ENCODE measurements at places on chromosomes 1 and 21.

GRCh38 chr1:36095760-36096405 lies 7.2 kb downstream of the ADPRS start:
- no peak for DNase-seq

DNA sequence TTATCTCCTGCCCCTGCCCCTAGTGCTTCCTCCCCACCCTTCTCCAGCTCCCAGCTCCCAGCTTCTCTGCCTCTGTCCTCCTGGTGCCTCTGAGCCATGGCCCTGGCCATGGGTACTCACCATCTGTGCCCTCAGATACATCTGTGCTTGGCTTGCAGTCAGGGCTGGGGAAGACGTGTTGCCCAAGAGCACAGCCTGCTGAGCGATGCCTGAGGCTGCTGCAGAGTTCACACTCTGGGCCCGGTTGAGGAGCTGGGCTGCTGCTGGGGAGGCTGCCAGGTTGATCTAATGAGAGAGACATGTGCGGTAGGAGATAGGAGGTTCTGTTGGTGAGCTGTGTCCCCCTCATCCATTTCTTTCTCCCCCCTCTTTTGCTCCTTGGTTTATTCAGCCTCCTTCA lies 49.4 kb upstream of the A3GALT2 start:
- DNase-seq: no peak

GRCh38 chr1:3219005-3219790 lies 150.2 kb downstream of the PRDM16 start:
- DNase-seq: no peak

- DNase-seq: no peak
These were observed 14.6 kb upstream of the PKP1 start for GRCh38 chr1:201268604-201269151.

DNA sequence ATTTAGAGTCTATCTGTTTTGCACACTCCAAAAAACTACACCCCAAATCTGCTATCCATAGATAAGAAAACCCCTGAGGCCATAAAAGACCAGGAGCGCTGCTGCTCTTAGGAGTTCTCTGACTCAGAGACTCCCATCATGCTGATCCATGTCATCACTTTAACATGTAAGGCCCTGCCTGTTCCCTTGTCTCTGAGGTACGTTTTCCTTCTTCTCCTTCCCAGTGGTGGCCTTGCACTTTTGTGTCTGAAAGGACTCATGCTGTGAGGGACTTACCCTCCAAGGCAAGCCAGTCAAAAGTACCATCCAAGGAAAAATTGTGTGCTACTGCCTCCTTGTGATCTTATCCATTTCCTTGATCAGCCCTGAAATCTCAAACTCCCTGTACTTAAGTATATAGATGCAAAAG lies 427.4 kb upstream of the NCAM2 start:
- DNase-seq: no peak

GRCh38 chr1:155051777-155052398 lies 772 bp downstream of the ADAM15 start:
- DNase-seq: no peak

- no peak for DNase-seq
These were observed 153.1 kb downstream of the AK5 start for GRCh38 chr1:77434967-77435366.

GRCh38 chr21:45078877-45079281 lies 4.5 kb downstream of the ADARB1 start:
- DNase-seq: no peak

DNA sequence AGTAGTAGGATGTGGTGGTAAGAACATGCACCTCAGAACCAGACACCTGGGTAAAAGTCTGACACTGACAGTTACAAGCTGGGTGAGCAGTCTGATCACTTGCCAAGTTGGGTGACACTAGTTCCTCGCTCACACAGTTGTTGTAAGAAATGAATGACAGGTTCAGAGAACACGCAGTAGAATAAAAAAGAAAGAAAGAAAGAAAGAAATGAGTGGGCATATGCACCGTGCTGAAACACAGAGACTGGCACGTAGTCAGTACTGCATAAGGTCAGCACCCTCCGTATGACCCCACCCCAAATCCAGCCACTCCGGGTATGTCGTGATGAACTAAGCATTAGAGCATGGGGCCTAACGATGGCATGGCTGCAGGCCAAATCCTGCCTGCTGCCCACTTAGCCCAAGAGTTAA lies 90.6 kb downstream of the GLUL start:
- no peak for DNase-seq

GRCh38 chr1:211843018-211843417 lies 12.5 kb upstream of the LPGAT1 start:
- DNase-seq: no peak

GRCh38 chr1:109791495-109792043 lies 27.8 kb upstream of the EPS8L3 start:
- no peak for DNase-seq

DNA sequence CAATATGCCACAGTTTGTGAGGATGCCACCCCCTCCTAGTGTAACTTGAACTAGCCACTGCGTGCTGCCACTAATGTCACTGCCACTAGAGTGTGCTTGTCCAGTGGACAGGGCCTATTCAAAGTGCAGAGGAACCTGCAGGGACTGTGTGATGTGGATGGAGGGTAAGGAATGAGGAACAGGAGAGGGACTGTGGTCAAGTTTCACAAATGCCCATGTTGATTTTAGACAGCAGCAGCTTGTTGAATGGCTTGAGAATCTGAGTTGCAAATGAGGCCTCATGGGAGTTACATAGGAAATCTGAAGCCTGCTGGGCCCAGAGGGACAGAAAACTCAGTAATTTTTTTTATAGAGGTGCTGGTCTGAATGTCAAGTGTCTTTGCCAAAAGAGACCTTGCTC lies 112.3 kb downstream of the HHAT start:
- no peak for DNase-seq

- DNase-seq: no peak
These were observed 55.9 kb upstream of the WASF2 start for GRCh38 chr1:27545876-27546275.

DNA sequence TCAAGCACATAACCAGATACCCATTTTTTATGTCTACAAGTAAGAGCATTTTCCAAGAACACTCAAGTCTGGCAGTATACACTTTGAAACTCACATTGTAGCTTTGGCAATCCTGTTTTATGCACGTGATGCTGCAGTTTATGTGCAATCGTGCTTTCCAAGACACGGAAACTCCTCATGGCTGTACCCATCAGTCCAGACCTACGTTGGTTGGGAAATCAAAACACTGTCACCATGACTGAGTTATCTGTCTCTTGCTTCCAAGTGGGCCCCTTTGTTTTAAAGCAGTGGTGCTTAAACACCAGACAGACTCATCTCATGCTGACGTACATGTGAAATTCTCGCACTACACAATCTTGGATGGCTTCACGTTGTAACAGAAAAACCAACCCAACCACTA lies 192.8 kb downstream of the LTN1 start:
- no peak for DNase-seq

DNA sequence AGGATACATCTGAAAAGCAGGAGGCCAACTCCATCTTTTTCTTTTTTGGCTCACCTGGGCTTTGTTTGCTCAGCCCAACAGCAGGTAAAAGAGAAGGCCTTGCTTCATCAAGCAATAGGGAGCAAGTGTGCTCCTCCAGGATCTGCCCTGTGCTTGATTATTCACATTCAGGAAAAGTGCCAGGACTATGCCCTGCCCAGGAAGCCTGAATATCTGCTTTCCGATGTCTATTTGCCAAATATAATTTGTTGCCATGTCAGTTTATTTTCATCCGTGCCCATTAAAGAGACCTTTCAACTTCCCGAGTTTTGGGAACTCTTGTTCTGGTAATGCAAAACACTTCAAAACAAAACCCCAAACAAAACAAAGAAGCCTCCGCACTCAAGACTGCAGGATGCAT lies 185.3 kb downstream of the CDC7 start:
- DNase-seq: no peak

DNA sequence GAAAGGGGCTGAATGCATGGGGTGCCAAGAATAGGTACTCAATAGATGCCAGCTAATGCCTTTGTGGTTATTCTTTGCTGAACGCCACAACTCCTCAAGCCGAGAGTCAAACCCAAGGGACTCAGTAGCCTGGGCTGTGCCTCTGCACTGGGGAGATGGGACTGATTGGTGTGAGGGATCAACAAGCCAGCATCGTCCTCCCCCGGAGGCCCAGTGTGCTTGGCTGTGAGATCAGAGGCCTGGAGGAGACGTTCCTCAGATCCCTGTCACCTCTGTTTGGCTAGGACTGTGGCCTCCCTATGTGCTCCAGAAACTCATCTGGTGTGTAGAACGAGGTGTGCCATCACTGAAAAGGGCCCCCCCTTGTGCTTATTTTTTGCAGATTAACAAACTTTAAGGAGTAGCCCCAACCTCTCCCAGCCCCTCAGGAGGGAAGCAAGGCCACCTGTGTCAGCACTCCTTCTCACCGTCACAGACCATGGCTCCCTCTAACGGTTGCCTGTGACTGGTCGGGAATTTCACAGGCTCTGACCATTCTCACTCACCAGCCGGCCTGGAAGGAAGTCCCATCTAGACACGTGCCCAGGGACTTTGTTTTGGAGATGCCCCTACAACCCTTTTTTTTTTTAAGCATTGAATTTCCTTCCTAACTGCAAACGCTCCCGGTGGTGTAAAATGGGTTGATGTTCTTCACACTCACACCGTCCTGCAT lies 194.0 kb upstream of the VAMP3 start:
- no peak for DNase-seq

GRCh38 chr1:84749427-84749826 lies 59.2 kb upstream of the SSX2IP start:
- DNase-seq: no peak

DNA sequence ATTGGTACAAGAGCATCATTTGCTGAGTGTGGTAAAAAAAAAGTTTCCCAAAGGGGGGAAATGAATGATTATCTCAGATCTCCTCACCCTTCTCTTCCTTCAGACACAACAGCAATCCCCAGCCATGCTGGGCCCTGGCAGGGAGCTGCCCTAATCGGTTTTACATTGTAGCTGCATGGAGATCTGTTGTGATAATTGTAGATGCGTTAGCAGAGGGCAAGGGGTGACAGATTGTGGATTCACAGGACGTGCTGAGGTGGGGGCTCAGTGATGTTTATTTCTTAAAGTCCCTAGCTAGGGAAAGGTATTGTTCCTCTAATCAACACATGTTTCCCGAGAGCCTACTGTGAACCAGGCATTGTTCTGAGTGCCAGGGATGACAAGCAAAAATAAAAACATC lies 304.1 kb downstream of the PBX1 start:
- DNase-seq: no peak

DNA sequence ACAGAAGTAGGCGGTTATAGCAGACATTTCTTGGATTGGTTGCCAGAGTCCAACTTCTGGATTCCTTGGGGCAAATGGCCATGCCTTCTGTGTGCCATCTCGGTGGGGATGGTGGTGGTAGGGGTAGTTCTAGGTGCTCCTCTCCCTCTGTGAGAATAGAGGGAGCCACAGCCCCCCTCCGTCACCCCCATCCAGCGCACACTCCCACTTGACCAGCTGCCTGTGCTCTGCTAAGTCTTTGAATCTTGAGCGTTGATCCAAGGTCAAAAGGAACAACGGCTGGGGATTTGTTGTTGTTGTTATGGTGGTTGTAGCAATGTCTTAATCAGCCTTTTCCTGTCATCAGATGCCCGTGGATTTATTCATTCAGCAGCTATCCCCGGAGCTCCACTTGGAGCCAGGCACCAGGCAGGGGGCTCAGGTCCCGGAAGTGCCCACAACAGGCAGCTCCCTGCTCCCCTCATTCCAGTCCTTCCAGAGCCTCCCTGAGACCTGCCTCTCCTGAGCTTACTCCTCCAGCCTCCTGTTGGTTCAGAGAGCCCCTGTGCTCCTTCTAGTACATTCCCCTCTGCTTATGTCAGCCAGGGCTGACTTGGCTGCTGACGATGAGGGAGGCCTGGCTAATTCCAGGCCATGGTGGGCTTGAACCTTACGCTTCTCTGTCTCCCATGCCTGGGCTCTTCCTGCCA lies 146.6 kb upstream of the WNT4 start:
- DNase-seq: no peak

- no peak for DNase-seq
These were observed 4.4 kb downstream of the TMEM200B start for GRCh38 chr1:29119121-29119929.

GRCh38 chr1:21852282-21853130 lies 40.4 kb downstream of the LDLRAD2 start:
- no peak for DNase-seq

DNA sequence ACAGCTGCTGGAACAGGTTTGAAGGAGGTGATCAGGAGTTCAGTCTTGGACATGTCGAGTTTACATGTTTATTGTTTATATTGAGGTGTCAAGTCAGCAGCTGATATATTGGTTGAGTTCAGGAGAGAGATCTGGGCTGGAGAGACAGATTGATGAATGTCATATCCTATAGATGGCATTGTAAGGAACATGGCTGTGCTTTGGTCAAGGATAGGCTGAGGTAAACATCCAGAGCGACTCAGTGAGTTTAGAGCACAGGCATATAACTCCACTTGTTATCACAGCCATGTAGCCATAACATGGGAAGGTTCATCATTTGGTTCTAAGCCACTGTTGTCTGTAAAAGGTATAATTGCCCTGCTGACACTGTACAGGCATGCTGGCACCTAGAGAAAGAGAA lies 5.5 kb upstream of the MYOCOS start:
- no peak for DNase-seq
